ENCODE measurements at places on chromosomes 11 and 22.

DNA sequence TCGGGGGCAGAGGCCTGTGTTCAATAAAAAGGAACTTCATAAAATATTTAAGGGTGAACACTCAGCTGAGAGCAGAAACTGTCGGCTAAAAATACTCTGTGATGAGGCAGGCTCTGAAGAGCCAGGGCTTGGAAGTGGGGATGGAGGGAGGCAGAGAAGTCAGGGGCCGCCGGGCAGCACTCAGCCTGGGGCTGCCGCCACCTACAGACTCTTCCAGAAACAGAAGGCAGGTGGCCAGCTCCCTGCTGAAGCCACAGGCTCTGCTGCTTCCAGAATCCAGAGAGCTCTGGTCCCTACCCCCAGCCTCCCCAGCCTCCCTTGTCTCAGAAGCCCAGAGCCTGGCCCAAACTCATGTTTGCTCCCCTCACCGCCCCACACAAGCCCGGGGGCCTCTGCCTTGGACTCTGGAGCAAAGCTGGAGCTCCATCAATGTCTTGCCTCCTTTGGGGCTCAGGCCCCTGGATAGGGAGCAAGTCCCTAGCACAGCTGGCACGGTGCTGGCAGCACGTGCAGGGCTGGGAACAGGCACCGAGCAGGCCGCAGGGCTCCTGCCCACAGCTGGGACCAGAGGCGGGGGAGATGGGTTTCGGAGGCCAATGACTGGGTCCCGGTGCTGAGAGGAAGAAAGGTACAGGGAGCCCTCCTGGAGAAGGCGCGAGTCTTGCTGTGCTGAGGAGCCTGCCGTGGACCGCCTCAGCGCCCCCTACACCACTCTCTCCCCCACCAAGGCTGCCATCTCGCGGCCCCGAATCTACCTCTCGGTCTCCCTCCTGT lies 8.2 kb downstream of the LRFN4 start:
- no peak for DNase-seq

- DNase-seq, result peak; percentile 27
Observed at GRCh38 chr11:17905477-17905876, 107.4 kb downstream of the SERGEF start.

GRCh38 chr11:118238421-118238820 lies 13.6 kb upstream of the JAML start:
- no peak for DNase-seq

DNA sequence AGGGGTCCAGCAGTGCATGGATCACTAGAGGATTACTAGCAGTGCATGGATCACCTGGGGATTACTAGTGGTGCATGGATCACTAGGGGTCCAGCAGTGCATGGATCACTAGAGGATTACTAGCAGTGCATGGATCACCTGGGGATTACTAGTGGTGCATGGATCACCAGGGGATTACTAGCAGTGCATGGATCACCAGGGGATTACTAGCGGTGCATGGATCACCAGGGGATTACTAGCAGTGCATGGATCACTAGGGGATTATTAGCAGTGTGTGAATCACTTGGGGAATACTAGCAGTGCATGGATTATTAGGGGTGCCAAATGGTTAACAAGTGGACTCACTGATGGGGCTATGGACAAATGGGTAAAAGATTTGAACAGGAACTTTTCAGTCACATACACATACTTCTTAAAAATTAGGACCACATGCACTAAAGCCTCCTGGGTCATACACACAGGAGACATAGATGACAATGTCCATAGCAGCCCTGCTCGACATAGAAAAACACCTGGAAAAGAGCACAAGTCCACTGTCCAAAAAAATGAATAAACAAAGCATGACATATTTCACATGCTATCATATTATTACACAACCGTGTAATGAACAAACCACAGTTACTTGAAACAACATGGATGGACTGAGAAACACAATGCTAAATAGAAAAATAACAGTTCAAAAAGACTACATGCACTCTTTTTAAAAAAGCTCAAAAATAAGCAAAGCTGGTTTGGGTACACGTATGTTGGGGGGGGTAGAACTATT lies 109.8 kb downstream of the CD44 start:
- DNase-seq, result no peak

- no peak for DNase-seq
Observed at GRCh38 chr22:28237112-28237511, 318.1 kb upstream of the PITPNB start.

DNA sequence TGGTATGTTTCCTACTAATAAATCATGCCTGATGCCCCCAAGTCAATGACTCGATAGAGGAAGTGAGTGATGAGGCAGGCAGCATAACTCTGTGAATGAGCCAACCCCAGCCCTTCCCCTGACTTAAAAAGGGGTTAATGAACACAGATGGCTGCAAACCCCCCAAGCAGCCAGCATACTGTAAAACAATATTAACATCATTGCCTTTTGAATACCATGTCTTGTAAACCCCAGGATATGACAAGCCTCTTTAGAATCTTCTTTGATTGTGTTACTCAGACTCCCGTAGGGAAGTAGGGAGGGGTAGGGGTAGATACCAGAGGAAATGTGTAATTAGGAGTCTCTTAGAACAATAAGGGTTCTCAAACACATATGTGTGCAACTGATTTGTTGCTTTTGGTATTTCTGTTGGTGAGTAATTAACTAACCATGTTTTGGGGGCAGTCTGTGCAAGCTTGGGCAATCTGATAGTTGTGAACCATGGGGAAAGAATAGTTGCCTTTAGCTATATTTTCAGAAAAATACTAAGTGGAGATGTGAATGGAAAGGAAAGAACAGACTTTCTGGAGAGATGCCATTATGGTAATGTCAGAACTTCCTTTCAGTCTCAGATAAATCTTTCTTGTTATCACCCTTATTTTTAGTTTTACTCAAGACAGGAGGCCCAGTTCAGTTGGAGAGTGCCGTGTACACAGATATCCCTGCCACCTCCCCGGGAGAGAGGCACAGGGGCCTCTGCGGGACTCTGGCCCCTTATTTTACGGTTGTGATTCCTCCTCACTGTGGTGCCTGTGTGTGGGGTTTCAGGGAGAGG lies 701.8 kb downstream of the NTM start:
- DNase-seq, result no peak

- no peak for DNase-seq
Observed at GRCh38 chr11:77316733-77317342, 15.4 kb upstream of the GDPD4 start.

GRCh38 chr11:37747121-37747520 lies 1149.1 kb upstream of the RAG2 start:
- no peak for DNase-seq

All from germinal center (tissue), 1 donor.